ENCODE measurements at places on chromosomes 5 and 9.

GRCh38 chr5:89276566-89277305, 393.8 kb upstream of the MEF2C start:
- no peak for DNase-seq

GRCh38 chr5:773517-774264, 10.8 kb downstream of the ZDHHC11B start:
- no peak for DNase-seq

DNA sequence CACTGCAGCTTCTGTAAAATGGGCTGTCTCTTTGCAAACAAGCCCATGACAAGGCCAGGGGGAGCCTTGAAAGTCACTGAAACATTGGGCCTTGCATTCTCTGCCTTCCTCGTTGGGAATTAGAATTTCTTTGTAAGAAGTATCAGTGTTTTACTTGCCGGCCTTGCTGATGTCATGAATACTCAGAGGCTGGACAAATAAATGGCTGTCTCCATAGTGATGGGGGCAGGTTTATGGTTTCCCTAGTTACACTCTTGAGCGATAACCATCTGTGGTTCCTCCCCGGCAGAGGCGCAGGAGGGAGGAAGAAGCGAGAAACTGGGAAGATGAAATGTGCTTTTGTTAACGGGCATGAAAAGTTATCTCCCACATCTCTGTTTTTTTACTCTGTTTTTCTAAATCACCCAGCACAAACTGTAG, 272.7 kb upstream of the PANK3 start:
- no peak for DNase-seq

GRCh38 chr5:148826739-148827070, 294 bp downstream of the ADRB2 start:
- no peak for DNase-seq

DNA sequence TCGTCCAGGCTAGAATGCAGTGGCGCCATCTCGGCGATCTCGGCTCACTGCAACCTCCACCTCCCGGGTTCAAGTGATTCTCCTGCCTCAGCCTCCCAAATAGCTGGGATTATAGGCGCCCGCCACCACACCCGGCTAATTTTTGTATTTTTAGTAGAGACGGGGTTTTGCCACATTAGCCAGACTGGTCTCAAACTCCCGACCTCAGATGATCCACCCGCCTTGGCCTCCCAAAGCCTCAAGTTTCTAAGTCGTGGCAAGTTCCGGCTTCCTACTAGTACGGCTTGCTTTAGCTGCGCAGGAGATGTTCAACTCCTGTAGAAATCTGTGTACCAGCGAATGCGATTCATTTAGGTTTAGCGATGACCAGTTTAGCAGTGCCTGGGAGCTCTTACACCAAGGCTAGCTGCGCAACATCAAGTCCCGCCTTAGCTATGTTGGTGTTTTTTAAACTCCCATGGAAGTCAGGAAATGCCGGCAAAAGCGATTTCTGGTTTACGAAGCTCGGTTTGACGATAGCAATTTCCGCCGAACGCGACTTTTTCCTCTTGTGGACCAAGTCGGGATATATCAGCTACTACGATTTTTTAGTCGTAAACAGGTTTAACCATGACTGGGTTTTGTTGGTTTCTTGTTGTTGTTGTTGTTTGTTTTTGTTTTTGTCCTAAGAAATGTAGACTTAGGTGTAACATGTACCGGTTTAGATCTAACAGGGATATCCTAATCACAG, 46.4 kb downstream of the ANXA2R start:
- peak; percentile 31 for DNase-seq

DNA sequence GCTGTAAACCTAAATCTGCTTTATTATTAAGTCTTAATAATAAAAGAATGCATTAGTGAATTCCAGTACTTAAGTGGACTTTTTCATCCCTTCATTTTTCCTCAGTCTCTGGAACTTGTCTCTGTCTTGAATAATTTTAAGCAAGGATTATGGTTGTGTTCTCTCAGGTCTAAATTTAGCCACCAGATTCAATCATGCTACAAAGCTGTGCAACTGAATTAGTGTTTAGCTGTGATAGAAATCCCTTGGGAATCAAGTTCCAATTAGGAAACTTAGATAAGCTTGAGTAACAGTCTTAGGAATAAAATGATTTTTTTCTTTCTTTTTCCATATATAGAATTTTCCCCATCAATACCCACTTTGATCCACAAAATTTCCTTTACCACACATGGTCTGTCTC, 104.3 kb downstream of the PLPPR1 start:
- DNase-seq, result no peak

DNA sequence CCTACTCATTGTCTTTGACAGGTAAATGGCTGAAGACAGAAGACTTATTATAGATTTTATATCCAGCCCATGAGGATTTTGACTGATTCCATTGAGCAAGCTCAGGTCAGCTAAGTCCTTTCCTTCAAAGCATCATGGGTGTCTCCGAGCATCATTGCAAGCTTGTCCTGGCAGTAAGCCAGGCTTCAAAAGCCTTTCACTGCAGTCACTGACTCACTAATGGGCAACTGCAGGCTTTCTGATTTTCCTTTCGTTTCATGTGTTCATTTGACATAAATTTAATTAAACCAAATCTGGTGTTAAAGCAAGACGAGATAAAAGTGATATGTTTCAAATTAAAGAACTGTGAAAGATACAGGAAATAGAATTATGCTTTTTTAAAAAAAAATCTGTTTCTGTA, 426.2 kb downstream of the ANXA1 start:
- no peak for DNase-seq

DNA sequence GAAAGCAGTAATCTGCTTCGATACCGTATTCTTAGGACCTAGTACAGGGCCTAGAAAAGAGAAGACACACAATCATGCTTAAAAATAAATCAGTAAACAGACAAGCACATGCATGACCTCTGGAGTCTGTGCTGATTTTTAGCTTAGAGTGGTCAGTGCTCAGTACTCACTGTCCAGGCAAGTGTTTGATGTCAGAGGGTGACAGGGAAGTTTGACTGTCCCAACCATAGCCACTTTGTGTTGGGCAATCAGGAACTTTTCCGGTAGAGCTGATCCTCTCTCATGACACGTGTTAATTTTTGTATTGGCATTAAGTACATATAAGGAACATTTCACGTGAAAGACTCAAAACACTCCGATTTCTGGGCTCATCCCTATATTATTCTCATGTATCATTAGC, 464.7 kb upstream of the KLF4 start:
- DNase-seq, result no peak

GRCh38 chr5:151862811-151863472, 61.7 kb downstream of the GLRA1 start:
- no peak for DNase-seq

GRCh38 chr5:21237461-21237860, 1249.5 kb upstream of the CDH18 start:
- no peak for DNase-seq

DNA sequence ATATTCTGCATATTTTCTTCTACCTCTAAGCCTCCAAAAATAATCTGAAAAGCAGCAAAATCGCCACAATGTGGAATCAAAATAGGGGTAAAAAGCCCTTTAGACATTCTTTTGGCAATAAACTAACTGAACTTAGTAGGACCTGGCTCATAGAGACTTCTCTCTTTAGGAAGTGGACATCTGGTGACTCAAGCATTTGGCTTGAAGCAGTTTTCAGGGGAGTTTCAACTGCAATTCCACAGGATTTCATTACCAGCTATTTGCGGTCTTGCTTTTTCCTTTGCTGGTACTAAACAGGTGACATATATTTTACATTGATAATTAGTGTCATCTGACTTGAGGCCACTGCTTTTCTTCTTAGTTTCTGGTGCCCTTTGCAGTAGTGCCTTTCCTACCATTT, 173.2 kb upstream of the FBN2 start:
- DNase-seq, result no peak

GRCh38 chr5:59079622-59080620, 497.0 kb downstream of the RAB3C start:
- DNase-seq, result no peak

GRCh38 chr5:138148811-138149210, 9.6 kb upstream of the NME5 start:
- no peak for DNase-seq

DNA sequence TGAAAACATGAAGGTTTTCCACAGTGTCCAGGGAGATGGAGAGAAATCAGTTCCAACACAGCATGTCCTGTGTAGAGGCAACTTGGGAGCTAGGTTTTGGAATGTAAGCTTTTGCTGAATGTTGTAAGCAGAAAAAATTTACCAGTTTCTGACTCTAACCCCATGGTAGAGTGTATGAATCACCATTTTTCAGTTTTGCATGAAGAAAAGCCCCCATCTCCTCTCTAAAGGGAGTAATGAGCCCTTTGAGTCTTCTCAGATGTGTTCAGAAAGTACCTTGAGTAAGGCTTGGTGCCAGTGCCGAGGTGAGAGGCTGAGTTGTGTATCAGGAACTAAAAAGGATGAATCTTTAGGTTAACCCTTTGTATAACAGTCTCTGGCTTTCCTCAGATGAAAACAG, 96.2 kb downstream of the ADRB2 start:
- no peak for DNase-seq

DNA sequence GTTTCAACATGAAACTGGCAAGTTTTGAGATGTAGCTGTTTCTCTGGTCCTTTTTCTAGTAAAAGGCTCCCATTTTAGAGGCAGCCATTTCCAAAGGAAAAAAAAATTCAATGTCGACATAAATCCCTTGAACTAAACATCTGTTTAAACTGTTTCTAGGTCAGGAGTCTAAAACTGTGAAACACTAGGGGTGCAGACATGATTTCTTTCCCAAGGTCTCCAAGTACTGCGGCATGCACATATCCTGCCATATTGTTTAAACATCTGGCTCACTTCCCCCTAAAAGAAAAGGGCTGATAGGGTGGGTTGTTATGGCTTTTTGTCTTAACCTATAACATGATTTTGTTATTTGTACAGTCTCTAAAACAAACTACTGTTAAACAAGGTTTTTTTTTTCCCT, 51.1 kb downstream of the NFIB start:
- no peak for DNase-seq

DNA sequence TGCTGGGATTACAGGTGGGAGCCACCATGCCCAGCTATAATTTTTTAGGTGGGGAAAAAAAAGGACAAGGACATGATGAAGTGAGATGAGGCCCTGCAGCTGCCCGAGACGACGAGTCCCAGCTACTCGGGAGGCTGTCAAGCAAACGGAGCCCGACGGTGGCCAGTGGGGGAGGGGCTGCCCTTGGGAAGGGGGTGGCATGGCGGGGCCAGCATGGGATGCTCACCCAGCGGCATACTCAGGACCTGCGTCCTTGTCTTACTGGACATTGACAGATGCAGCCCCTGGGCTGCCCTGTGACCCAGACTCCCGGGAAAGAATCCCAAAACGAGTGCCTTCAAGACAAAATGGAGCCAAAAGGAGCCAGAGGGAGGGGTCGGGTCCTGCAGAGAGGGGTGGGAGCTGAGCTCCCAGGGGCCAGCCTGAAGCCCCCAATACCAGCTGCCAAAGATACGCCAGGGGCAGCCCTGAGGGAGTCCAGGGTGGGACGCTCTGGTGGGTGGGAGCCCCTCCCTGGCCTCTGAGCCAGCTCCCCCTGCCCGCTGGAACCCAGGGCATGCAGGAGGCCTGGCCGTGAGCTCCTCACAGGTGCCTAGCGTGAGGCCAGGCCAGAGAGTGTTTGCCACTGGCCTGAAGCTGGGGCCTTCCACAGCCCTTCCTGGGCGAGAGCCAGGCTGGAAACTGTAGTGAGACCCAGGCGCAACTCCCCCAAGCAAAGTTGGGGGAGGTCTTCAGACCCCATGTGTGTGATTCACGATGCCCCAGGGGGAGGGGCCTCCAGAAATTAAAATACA, 15.7 kb downstream of the CCDC187 start:
- DNase-seq, result no peak

GRCh38 chr9:72936679-72937078, 16.2 kb downstream of the ALDH1A1 start:
- DNase-seq, result no peak

GRCh38 chr5:104955479-104955878, 1392.9 kb upstream of the NUDT12 start:
- no peak for DNase-seq

GRCh38 chr9:85147046-85147640, 477.6 kb downstream of the NTRK2 start:
- no peak for DNase-seq

GRCh38 chr9:73745598-73745997, 593.9 kb downstream of the ANXA1 start:
- DNase-seq, result no peak

DNA sequence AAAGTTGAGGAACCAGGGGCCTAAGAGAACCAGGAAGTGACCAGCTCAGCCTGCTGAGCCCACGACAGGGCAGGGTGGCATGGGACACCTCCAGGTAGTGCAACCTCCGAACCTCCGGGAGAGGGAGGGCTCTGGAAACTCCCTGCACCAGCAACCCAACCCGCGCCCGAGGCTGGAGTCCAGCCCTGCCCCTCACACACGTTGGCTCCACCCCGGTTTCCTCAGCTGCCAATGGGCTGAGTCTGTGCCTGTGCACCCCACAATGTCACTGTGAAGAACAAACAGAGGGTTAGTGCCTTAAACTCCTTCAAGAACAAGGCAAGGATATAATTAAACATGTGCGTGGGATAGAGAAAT, 17.0 kb upstream of the UNC5A start:
- DNase-seq, result no peak

- no peak for DNase-seq
Observed at GRCh38 chr9:130366888-130367550, 77.7 kb upstream of the ASS1 start.

- DNase-seq, result no peak
Observed at GRCh38 chr9:105510024-105510423, 47.9 kb upstream of the FKTN start.

DNA sequence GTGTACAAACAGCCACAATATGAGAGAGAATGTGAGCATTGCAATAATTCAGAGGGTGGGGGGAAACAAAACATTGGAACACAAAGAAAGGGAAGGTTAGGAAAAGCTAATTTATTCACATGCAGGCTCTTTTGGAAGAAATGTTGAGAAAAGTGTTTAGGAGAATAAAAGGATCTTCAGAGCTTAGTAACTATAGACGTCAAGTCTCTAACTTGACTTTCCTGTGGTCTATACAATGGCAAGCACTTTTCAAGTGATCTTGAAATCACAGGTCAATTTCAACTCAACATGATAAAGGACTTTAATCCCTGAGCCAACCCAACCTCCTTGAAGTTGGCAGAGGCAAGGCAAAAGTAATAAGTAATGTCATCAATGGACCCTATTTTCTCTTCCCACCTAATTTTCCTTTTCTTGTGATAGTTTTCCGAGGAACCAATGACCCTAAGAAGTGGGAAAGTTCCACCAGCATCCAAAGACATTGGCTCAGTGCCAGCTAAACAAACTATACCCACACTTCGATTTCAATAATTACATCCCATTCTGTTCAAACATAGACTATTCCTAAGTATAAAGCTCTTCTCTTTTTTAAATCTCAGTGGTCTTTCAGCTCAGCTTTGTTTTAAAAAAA, 23.7 kb downstream of the RFK start:
- DNase-seq, result no peak

DNA sequence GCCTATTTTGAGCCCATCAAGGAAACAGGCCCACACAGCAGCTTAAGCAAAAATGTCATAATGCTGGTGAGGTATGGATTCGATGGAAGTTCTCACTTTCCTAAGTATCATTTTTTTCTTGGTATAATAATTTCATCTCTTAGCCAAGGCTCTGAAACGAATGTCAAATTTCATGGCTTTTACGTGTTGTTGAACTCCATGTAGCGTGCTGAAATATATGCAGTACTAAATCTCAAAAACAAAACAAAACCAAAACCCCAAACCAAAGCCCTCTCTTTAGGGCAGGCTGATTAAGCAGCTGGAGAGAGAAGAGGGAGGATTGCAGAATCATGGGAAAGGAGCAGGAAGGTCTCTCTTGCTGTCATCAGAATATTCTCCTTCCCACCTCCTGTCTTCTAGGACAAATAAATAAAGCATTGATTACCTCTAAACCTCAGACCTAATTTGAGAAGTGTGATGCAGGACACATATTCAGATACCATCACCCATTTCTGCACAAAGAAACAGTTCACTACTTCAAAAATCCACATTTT, 58.3 kb downstream of the TMEM174 start:
- no peak for DNase-seq

All from activated T-helper 1 cell treated with anti-CD3 and anti-CD28 coated beads, Interleukin-2, amount 50 U/mL, for 16 hours (primary cell).